ENCODE measurements at places on chromosomes 11 and 22.
A peak's percentile ranks its signal among the peaks of the same experiment; 100 is the strongest.

GRCh38 chr11:123690485-123690884, 36.1 kb upstream of the SCN3B start:
- no peak for DNase-seq

DNA sequence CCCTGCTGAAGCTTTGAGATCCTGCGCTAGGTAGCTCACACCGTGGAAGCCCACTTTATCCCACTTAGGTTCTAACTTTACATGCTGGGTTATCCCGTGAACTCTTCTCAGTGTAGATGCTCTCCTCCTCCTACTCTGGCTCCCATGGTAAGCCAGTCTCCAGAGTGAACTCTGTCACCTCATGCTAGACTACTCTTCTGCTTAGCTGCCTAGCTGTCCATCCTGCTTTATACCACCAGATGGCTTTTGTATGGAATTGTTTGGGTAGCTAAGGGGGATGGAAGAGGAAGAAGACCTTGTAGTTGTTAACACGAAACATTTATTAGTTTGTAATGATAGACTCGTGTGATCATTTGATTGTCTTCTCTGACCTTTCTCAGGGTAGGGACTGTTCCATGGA, 46.8 kb downstream of the EMSY start:
- no peak for DNase-seq

DNA sequence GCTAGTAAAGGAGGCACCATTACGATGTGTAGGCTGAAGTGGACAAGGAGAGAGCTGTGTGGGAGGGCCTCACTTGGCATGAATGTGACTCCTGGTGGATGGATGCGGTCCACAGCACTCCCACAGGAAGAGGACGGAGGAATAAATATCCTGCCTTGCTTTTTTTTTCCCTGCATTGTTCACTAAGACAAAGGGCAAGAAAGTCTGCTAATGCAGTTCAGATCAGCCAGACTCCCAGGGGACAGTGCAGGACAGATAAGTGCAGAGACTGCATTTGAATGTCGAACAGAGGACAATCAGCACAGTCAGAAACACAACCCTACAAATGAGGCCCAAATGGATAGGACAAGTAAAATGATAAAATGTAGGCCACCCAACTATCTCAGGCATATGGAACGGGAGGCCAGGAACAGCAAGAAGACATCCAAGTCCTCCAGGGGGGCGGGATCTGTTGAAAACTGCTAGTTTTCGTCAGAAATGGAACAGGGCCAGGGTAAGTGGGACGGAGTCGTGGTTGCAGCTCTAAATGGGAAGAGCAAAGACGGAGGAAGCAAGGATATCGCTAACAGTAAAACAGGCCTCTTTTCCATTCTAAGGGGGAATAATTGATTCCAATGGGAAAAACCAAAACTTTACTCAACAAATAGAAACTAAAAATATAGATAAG, 25.2 kb upstream of the OR8B8 start:
- no peak for DNase-seq

- peak; percentile 24 for DNase-seq
Measured at GRCh38 chr11:119206511-119207414, 624 bp downstream of the CBL start.

- no peak for DNase-seq
Measured at GRCh38 chr11:126840201-126840886, 160.2 kb downstream of the KIRREL3 start.

DNA sequence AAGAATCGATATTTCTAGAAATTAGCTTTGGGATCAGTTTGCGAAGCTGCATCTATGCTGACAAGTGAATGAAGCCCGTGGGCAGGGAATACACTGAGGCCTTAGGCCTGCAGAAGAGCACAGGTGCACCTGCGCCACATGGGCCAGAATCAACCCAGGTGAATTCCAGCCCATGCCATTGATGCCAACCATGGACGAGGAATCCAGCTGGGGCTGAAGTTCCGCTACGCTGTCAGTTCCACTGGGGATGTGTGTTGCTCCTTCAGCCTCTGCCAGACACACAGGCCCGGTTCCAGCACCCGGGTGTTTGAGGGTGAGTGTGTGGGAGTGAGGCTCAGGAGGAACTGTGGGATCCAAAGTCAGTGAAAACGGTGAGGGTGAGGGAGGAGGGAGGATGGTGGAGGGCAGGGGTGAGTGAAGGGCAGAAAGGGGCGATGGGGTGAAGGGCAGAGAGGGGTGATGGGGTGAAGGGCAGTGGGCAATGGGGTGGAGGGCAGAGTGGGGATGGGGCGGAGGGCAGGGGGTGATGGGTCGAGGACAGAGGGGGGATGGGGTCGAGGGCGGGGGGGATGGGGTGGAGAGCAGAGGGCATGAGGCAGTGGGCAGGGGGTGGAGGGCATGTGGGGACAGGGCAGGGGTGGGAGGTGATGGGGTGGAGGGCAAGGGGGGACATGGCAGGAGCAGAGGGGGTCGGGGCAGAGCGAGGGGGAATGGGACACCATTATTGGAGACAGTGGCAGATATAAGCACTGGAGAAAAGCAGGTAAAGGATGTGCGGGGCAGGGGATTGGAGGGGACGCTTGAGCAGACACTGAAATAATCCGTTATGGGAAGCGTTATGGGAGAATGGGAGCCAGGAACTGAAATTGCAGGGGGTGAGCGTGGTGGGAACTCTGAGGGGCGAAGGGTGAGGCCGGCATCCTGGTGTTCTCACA, 931.6 kb downstream of the BRD1 start:
- no peak for DNase-seq

- peak; percentile 45 for DNase-seq
Measured at GRCh38 chr22:50027639-50028537, 15.3 kb upstream of the IL17REL start.

DNA sequence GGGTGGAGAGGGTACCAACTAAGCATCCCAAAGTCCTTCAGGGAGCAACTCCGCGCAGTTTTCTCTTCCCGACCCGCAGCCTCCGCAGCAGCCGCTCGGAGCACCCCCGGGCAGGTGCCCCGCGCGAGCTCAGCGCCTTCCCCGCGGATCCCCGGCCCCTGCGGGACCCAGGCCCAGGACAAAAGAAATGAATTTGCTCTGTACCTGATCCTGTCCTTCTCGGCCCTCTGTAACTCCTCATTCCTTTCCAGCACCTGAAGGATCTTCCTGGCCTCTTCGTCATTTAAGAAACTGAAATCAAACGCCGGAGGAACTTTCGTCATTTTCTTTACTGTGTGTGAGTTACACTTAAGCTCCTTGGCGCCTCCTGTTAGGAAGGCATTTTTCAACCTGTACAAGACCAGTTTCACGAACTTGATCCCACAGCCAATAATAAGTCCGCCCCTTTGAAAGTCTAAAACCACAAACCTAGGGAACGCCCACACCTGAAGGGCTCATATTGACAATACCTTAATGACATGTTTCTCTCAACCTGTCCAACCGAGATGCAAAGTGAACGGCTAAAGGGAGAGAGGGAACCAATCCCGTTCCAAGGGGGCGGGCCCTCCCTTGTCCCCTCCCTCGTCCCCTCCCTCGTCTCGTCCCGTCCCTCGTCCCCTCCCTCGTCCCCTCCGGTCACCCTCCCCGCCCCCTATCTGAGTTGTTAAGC, at the start of gene EXPH5:
EXPH5 (minus strand) TSS at position 555 of the 709 bp plus-strand sequence; CDS start at position 323, 232 bp downstream.
- peak; percentile 70 for DNase-seq

DNA sequence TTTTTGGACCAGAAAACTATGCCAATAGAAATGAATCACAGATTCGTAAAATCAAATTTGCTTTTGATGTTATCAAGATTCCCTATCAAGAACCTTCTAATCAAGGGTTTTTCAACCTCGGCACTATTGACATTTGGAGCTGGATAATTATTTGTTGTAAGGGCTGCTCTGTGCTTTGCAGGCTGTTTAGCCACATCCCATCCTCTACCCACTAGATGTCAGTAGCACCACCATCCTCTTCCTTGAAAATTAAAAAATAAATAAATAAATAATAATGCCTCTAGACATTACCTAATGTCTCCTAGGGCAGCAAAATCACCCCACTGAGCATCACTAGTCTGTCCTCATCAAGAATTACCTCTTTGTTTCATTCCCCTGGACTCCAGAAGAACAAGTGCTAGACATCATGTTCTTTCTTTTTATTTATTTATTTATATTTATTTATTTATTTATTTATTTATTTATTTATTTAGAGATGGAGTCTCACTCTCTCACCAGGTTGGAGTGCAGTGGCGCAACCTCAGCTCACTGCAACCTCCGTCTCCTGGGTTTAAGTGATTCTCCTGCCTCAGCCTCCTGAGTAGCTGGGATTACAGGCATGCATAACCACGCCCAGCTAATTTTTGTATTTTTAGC, 744.7 kb downstream of the KCNA4 start:
- no peak for DNase-seq

DNA sequence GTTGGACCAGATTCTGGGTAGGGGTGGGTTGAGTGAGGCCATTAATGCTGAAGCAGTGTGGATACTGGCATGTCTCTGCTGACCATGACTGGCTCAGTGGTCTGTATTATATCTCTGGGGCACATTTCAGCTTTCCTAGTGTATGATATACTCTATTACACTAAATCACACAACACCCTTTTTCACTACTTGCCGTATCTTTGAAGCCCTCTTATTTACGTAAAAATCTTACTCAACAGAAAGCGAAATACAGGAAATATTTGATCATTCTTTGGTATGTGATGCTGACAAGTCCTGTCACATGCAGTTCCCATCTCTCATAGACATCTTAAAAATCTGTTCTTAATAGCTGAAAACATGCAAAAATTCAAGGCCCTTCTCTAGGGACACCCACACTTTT, 40.3 kb downstream of the OR5B17 start:
- no peak for DNase-seq

- DNase-seq, result no peak
Measured at GRCh38 chr11:35118906-35119305, 20.1 kb upstream of the CD44 start.

DNA sequence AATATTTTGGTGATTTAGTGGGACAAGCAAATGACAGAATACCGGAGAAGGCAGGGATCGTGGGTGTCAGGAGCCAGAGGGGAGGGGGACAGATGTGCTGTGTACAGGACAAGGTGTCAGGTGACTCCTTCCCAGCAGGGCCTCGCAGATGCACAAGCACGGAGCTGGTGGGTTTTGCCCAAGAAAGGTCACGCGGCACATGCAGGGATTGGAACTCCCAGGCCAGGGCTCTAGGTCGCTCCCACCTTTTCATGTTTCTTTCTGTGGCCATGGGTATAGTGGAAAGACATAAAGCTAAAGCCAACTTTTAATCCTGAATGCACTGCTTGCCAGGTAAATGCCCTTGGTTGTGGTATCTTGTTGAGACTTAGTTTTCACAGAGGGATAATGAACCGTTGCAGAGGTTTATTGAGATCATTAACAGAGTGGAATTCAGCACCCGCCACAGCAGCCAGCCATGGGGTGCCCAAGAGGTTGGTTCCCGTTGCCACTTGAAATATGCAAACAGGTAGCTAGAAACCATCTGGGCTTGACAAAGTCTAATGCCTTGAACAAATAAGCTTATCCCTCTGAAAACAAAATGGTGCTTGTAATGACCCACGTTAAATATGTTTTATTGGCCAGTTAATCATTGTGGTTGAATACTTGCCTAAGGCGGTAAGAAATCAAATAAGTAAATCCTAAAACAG, 10.1 kb downstream of the C22orf23 start:
- no peak for DNase-seq

GRCh38 chr11:70538641-70539359, 140.5 kb downstream of the CTTN start:
- no peak for DNase-seq

DNA sequence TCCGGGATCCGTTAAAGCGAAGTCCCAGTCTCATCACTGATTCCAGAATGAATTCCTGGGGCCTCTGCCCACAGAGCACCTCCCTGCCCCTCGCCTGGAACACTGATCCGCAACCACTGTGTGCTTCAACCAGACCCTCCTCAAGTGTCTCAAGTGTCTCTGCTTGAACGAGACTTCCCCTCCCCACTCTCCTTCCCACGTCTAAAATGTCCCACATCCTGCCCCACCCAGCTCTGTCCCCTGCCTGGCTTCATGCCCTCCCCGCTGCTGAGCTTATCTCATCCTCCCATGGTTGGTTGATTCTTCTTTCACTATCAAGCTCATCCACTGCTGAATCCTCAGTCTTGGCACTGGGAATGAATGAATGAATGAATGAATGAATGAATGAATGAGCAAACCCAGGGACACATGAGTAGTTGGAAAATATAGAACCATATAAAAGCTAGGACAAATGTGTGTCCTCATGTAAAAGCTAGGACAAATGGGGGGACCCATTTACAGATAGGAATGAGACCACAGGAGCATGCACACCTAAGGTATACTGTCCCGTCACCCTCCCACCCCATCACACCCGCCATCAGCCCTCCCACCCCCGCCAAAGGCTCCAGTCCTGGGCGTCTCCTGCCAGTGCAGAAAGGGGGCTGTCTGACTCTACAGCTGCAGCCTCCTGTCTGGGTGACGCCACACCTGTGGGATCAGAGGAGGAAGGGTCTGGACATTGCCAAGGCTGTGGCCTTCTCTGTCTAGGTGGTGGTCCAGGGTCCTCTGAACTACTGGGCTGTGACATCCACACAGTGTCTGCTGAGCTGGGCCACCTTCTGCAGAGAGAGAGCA, 71.4 kb upstream of the LINC01488 start:
- peak; percentile 3 for DNase-seq

GRCh38 chr11:119624629-119625028, 104.4 kb downstream of the NECTIN1 start:
- DNase-seq, result no peak

GRCh38 chr11:110737593-110737992, 25.4 kb upstream of the ARHGAP20 start:
- no peak for DNase-seq

GRCh38 chr11:124920870-124921609, 2.0 kb downstream of the HEPN1 start:
- peak; percentile 61 for DNase-seq

DNA sequence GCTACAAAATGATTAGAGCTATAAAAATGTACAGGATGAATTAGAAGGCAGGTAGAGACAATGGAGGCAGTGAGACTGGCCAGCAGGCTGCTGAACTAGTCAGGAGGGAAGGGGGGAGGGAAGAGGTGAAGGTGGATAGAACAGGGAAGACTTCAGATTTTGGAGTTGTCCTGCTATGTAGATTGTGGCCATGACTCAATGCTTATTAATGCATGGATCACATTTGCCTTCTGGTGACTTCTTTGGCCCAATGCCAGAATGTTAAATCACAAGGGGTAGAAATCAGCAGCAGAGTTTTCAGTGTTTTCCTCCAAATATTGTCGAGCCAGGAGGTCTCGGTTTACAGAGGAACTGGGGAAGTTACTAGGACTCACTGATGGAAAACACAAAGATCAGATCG, 346.6 kb downstream of the AASDHPPT start:
- no peak for DNase-seq

DNA sequence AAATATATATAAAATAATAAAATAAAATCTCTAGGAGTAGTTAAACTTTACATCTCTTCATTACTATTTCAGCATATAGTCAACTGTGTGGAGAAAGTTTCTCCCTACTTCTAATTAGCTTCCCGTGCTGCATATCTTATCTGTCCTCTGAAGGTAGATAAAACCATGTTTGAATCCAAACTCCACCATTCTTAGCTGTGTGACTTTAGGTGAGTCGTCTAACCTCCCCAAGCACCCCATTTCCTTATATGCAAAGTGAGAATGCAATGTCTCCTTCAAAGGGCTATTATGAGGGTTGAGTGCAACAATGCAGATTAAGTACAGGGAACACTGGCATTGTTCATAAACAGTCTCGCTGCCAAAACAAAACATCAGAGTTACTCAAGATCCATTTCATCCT, 80.8 kb upstream of the DRD2 start:
- no peak for DNase-seq
